ENCODE measurements at places on chromosomes 3 and 15.

GRCh38 chr3:172148702-172149565 is 109.6 kb downstream of the FNDC3B start:
- no peak for DNase-seq

DNA sequence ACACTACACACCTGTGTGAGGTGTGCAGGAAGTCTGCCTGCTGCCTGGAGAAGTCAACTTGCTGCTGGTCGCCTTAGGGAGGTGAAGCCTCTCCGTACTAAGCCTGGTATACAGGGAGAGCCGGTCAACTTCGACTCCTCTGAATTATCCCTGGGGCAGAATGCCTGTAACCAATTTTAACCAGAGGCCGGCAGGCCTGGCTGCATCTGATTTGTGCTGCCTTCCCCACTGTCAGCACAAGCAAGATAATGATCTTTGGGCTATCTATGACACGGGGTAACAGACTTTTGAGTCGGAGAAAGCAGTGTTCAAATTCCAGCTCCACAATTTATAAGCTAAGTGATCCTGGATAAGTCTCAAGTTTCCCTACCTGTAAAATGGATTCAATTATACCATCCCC is 42.3 kb downstream of the MAGEF1 start:
- DNase-seq: no peak

DNA sequence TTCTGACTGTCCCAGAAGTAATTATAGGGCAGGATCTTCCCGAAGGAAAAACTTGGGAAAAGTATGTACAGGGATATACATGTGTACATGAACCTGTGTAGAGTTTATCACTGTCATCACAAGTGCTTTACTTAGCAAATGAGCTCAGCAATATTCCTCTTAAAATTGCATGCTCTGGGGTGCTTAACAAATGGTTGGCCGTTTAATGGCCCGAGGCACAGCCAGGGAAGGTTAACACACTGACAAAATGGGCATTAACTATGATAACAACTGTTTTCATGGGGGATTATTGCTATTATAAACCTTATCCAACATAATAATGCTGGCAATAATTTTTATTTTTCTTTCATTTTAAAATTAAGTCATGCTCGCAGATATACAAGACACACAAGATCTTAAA is 459.3 kb downstream of the TUSC7 start:
- DNase-seq: no peak

GRCh38 chr3:192830291-192831110 is 87.2 kb downstream of the MB21D2 start:
- no peak for DNase-seq

DNA sequence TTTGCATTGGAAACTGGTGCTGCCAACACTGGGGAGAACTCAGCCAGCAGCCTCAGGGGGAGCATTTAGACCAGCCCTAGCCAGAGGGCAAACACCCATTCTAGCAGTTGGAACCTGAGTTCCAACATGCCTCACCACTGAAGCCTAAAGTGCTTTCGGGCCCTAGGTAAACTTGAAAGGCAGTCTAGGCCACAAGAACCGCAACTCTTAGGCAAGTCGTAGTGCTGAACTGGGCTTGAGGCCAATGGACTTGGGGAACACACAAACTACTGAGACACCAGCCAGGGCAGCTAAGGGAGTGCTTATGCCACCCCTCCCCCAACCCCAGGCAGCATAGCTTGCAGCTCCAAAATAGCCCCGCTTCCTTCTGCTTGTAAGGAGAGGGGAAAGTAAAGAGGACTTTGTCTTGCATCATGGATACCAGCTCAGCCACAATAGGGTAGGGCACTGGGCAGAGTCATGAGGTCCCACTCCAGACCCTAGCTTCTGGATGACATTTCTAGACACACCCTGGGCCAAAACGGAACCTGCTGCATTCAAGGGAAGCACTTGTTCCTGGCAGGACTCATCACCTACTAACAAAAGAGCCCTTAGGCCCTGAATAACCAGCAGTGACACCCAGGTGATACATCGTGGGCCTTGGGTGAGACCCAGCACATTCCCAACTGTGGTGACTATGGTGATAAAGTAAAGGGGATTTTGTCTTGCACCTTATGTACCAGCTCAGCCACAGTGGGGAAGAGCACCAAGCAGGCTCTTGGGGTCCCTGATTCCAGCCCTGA is 37.3 kb upstream of the TEX9 start:
- DNase-seq: no peak

GRCh38 chr3:41369838-41370237 is 170.5 kb downstream of the CTNNB1 start:
- DNase-seq: no peak

GRCh38 chr3:164539215-164539614 is 539.1 kb downstream of the SI start:
- DNase-seq: no peak

DNA sequence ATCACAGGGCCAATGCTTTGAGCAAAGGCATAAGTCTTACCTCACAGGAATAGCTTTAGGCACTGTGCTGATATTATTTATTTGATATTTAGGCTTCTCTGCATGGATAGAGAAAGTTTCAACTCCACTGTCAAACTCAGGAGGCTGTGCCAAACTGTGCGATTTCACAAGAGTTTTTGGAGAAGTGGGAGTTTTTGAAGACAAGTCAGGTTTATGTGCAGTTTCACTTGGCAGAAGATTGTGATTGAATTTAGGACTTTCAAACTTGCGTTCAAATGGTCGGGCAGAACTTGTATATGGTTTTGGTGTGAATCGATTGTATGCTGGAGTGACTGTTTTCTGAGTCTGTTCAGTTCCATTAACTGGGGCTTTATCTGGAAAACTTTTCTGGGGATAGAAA is 113.7 kb downstream of the TJP1 start:
- no peak for DNase-seq
